ENCODE measurements at places on chromosomes 7 and 10.

- DNase-seq = no peak
These were observed 25.4 kb upstream of the CALU start for GRCh38 chr7:128713794-128714193.

DNA sequence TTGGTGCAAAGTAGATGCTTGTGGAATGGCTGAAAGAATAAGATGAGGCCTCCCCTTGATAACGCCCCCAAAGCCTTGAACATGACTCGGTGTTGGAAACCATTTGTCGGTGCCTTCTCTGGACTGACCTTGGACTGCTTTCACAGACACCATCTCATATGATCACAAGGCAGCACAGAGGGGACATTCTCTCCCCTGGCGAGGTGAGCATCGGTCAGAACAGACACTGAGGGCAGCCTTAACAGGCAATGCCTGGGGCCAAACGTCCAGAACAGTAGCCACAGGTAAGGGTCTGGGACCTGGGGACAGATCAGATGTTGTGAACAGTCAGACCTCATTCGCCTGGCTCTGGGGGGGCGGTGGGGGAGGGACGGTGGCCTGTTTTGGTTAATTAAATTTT, 2.8 kb upstream of the TRRAP start:
- no peak for DNase-seq

- peak; percentile 68 for DNase-seq
These were observed 122.7 kb upstream of the PRSS1 start for GRCh38 chr7:142626420-142627035.

GRCh38 chr7:37570145-37570544, 113.4 kb upstream of the GPR141 start:
- no peak for DNase-seq

DNA sequence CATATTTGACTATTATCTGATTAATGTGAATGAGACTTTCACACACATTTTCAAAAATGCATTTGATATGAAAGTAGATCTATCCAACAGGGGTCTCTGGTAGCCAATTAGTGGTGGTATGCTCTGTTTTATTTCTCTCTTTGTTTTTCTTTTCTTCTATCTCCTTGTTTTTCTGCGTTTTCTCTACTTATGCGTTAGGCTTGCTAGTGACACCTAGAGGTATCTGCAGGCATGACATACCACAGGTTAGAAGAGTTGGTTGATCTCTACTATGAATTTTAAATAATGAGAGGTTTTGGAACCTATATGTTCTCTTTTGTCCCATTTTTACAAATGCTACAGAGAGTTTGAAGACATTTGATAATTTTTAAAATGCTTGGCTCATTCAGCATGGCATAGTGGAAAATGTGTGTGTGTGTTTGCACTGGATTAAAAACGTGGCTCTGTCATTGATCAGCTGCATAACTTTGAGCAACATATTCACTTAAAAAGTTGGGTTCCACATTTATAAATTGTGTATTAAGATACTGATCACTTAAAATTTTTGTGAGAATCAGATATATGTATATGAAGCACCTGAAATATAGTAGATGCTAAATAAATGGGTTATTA, 28.1 kb upstream of the PLXDC2 start:
- peak; percentile 32 for DNase-seq

- DNase-seq = peak; percentile 27
These were observed 105.9 kb upstream of the EEPD1 start for GRCh38 chr7:36047091-36047658.

- no peak for DNase-seq
These were observed 53.9 kb downstream of the SHH start for GRCh38 chr7:155758348-155758747.

GRCh38 chr7:1154172-1154739, 5.7 kb downstream of the ZFAND2A start:
- DNase-seq = no peak

DNA sequence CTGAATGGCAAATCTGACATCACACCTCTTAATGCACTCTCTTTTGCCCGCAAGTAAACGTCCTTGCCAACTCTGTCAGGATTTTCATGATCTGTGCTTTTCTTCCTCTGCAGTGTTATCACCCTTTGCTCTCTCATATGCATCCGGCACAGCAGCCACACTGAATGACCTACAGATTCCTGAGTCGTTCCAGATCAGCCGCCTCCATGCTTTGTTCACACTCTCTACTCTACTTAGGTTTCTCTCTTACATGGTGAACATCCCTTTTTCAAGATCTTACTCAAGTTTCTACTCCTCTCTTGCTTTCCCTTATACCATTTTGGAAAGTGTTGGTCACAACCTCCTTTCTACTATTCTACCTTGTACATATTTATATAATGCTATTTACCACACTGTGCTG, 127.7 kb upstream of the AOAH start:
- DNase-seq = no peak
